Activated effector memory CD4-positive, alpha-beta T cell treated with anti-CD3 and anti-CD28 coated beads, Interleukin-2, amount 50 U/mL, for 16 hours (primary cell): ENCODE measurements at places on chromosomes 6 and 20.
A peak's percentile ranks its signal among the peaks of the same experiment; 100 is the strongest.

GRCh38 chr6:10300071-10300470, 114.8 kb downstream of the TFAP2A start:
- DNase-seq = no peak

DNA sequence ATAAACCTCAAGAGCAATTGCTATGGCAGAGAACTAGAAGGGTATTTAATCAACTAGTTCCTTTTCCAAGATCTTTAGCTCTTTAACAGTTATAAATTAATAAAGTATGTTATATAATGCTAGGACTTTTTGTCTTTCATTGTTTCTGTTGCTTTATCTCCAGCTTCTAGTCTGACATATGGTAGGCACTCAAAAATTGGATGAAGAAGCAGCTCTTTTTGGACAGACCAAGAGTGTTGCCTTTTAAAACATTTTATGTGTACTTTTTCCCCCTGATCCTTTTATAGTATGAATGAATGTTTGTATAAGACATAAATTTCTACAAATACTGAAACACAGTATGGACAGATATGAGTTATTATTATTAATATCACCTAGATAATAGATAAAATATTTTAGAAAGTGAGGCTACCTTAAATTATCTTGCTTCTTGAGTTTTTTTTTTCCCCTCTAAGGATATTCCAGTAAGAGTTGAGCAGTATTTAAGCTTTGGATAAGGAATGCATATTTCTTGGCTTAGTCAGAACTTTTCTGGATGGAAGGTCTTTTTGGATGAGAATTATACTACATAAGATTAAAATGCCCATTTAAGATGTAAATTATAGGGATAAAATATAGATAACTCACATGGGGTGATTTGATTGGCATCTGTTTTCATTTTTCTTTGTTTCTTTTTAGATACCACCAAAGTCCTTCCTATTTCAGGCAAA, 16.6 kb downstream of the LAMA2 start:
- DNase-seq = no peak

- DNase-seq = no peak
Observed at GRCh38 chr20:19501476-19502115, 256.5 kb upstream of the RIN2 start.

- no peak for DNase-seq
Observed at GRCh38 chr6:20954315-20954714, 420.1 kb downstream of the CDKAL1 start.

- no peak for DNase-seq
Observed at GRCh38 chr20:49166534-49167449, 21.3 kb downstream of the STAU1 start.

DNA sequence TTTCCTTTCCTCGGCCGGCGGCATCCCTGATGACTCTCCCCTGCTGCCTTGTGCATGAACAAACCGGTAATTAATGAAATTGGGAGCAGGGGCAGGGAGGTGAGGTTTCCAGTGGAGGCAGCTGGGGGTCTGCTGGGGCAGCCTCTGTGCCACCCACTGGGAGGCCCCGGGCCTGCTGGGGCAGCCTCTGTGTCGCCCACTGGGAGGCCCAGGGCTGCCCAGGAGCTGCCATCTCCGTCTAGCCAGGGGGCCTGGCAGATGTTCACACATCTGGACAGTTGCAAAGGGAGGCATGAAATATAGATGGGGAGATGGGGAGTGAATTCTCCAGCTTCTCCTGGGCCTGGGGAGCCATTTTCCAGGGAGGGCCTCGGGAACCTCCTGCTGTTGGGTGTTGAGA, 33.8 kb downstream of the TOX2 start:
- DNase-seq = no peak

DNA sequence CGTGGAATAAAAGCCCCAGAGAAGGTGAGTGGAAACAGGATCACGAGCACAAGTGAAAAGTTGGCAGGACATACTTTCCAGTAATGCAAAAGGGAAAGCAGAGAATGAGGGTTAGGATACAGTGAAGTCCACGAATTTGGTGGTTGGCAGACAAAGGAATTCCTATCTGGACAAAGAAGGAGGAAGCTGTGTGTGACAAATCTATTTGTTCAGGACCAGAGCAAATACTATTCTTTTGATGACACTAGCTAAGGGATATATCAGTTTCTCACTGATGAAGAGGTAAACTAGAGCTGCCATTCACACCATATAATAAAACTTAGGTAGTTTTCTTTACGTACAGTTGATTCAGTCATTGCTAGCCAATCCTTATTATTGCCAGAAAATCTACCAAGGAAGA, 156.8 kb upstream of the GRIK2 start:
- no peak for DNase-seq

DNA sequence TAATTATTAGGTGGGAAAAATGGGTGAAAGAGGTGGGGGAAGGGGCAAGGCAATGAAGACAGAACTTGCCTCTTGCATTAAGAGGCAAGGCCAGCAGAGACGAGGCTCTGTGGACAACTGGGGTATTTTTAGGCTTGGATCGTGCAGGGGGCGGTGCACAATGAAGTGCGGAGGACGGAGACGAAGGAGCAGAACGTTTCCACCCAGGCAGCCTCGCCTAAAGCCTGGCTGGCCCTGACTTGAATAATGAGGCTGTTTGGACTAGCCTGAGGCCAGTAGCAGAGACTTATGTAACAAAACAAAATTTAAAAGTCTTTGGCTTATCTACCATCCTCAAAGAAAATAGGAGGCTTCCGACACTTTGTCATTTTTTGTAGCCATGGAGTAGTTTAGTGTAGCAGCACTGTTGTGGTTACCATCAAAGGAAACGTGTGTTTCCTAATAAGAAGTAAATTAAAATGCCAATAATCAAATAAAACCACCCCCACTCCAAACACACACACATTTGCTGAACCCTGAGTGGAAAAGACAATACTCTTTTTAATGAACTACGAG, 370.0 kb upstream of the CNR1 start:
- DNase-seq = no peak

- DNase-seq = no peak
Observed at GRCh38 chr6:10886691-10887502, at the start of gene SYCP2L. SYCP2L (plus strand) TSS chr6:10887052; CDS start chr6:10887127, 75 bp downstream.

- no peak for DNase-seq
Observed at GRCh38 chr20:50374541-50375078, 135.6 kb upstream of the PTPN1 start.

GRCh38 chr6:138245751-138246150, 27.5 kb upstream of the PBOV1 start:
- DNase-seq = no peak

- DNase-seq = no peak
Observed at GRCh38 chr6:140731741-140732140, 1357.3 kb upstream of the CITED2 start.

- DNase-seq = no peak
Observed at GRCh38 chr6:96965492-96965891, 41.0 kb downstream of the KLHL32 start.

GRCh38 chr6:13472099-13472498, 15.3 kb downstream of the GFOD1 start:
- no peak for DNase-seq

DNA sequence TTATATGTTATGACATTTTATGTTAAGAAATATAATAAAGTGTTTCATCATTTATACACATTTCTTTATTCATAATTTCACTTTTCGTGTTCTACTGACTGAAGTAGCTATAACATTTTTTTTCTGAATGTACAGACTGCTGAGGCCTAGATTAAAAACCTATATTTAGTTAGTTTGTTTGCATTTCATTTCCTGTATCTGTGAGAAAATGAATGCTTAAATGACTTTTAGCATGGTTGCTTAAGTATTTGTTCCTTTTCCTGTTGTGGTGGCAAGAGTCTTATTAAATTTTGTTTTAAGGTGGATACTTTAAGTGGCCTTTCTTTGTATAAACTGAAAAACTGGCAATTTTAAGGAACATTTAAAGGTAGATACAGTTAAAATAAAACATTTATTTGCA, 779.7 kb upstream of the MAN1A1 start:
- no peak for DNase-seq

GRCh38 chr6:167547751-167548150, 222.9 kb downstream of the TTLL2 start:
- DNase-seq = no peak

- no peak for DNase-seq
Observed at GRCh38 chr6:43800746-43801494, 30.9 kb downstream of the VEGFA start.

DNA sequence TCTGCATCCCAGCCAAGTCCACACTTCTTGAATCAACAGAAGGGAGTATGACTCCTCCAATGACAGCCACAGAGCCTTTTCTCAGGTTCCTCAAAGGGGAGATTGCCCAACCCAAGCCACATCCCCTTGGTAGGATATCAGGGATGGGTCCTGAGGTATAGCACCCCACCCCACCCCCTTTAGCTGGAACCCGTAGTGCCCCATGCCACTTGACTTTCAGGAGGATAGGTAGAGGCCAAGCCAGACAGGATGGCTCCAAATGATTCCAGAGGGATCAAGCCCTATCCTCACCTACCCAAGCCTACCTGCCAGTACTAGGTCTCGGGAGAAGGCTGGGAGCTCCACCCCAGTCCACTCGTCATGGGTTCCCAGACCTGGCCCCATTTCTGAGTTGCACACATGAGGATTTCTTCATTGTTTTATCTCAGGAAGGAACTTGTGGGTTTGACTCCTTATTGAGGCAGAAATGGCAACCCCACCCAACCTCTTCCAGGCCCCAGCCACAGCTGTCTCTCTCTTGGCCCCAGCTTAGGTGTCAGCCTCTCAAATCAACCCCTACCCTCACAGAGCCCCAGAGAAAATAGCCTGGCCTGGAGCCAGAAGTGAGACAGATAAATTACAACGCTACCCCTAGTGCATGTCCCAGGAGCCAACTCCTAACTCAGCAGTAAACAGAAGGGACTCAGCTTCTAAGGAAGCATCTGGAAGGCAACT, 3.6 kb downstream of the CCND3 start:
- DNase-seq = peak; percentile 69

DNA sequence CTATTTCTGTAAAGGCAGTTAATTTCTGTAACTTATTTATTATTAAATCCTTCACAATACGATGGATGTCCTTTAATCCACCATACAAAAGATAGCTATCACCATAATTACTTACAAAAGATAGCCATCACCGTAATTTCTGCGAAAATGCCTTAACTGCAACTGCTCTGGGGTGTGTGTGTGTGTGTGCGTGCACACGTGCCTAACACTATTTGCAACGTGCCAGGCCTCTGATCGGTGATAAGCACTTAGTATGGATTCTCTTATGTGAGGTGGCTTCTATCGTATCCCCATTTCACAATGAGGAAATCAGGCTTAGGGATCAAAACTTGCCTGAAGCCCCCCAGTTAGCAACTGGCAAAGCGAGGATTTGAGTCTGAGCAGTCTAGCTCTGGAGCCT, 67.1 kb upstream of the RBM24 start:
- DNase-seq = no peak

DNA sequence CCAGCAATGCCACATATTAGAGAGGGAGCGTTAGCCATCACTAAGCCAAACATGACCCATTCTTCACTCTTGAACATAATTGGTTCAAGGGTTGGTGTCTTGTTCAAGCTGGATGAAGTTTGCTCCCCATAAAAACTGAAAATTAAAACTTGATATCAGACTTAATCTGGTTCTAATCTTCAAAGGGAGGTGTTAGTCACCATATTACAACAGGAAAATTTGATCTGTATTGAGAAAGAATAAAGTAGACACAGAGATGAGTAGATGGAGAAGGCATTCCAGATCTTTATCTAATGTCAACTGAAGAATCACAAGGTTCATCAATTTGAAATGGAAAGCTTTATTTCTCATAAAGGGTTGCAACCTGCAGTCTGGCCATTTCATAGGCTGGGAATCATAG, 972.8 kb downstream of the HACE1 start:
- no peak for DNase-seq

GRCh38 chr6:159077123-159077522, 32.3 kb upstream of the TAGAP start:
- DNase-seq = peak; percentile 80

GRCh38 chr20:59514554-59514953, 89.8 kb upstream of the PHACTR3 start:
- no peak for DNase-seq

GRCh38 chr6:166423051-166423745, 40.5 kb upstream of the MPC1 start:
- peak; percentile 39 for DNase-seq

DNA sequence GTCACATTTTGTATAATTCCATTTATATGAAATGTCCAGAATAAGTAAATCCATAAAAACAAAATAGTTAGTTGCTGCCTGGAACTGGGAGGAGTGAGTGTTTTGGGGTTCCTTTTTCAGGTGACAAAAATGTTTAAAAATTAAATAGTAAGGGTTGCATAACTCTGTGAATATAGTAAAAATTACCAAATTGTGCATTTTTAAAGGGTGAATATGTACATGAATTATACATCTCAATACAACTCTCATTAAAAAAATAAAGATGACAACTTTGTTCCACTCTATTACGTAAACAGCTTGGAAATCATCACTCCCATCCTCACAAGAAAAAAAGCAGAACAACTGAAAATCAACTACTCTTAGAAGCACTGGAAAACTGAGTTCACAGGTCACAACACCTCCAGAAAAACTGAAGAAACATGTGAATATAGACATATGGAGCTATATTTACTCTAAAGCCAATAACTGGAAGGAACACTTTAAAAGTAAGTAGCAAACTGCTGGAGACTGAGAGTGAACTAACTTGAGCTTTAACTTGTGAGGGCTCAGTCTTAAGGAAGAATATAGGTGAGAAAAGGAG, 40.0 kb downstream of the RANBP9 start:
- DNase-seq = no peak

GRCh38 chr20:953742-954141, 37.6 kb upstream of the ANGPT4 start:
- no peak for DNase-seq

DNA sequence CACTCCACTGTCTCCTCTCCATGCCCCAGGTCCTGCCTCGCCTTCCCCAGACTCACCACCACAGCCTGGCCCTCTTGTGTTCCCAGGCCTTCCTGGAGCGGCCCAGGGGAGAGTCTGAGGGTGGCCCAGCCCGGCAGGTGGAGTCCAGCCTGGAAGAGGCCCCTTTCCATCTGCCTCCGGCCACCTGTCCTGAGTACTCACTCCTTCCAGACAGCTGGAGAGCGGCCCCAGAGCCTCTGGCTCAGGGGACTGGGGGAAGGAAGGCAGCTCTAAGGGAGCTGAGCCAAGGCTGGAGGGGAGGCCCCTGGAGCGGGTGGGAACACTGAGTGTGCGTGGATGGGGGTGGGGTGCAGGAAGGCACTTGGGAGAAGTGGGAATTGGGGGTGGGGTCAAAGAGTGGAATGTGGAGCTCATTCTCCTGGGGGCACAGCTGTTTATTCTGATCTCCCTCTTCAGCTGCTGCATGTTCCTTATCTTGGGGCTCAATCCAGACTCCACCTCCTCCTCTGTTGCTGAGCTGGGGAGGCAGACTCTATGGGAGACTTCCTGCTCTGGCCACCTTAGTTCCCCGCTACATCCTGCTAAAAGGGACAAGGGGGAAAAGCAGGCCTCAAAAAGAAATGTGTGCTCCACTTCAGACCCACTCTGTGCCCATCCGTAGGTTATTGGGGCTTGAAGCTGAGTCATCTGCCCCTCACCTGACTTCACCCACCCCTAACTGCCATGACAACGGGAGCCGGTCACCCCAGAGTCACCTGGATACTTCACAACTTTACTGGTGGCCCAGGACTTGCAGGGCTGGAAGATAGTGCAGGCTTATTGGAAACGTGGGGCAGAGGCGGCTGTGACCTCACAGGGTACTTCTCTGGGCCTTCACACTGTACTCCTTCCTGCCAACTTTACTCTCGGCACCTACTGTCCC, 19.5 kb upstream of the TAF8 start:
- peak; percentile 79 for DNase-seq

- no peak for DNase-seq
Observed at GRCh38 chr6:132072831-132073230, 121.7 kb upstream of the CCN2 start.
